ENCODE measurements at places on chromosomes 4 and X.

DNA sequence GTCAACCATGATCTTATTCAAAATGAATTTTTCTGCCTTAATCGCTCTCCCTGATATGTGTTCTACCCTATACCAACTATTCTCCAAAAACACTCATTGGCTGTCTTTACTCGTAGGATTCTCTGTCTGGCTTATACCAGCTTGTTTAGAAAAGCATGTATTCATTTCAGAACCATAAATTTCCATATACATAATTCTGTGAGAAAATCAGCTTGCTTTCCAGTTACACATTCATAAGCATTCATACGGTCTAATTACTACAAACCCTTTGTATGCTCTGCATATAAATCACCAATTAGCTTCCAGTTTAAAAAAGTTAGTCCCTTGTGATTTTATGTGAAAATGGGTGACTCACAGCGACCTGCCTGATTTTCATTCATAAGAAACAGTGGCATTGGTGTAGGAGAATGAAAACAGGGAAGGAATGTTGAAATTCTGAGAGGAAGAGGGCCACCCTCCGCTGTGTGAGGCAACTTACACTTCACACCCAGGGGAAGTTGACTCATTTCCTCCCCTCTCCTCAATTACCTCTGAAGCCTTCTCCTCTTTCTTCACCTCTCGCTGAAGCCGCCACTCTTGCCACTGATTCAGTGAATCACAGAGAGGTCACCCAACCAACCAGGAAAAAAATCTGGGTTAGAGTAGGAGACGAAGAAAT lies 63.3 kb downstream of the MEPE start:
- peak; percentile 27 for DNase-seq

DNA sequence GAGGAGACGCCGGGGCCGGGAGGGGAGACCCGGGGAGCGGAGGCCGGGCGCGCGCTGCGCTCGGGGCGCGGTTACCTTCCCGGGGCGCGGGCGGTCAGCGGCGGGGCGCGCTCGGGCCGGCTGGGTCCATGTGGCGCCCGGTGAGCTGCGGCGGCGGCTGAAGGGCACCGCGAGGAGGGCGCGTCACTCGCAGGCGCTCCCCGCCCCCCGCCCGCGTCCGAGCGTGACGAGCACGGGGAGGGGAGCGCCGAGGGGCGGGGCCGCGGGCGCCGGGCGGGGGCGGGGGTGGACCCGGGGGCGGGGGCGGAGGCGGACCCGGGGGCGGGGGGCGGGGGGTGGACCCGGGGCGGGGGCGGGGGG lies at the start of gene CPLX1:
Gene CPLX1 (minus strand): TSS at position 159 of the 360 bp plus-strand sequence. CDS start 1,607 bp downstream, outside the sequence.
- no peak for DNase-seq

DNA sequence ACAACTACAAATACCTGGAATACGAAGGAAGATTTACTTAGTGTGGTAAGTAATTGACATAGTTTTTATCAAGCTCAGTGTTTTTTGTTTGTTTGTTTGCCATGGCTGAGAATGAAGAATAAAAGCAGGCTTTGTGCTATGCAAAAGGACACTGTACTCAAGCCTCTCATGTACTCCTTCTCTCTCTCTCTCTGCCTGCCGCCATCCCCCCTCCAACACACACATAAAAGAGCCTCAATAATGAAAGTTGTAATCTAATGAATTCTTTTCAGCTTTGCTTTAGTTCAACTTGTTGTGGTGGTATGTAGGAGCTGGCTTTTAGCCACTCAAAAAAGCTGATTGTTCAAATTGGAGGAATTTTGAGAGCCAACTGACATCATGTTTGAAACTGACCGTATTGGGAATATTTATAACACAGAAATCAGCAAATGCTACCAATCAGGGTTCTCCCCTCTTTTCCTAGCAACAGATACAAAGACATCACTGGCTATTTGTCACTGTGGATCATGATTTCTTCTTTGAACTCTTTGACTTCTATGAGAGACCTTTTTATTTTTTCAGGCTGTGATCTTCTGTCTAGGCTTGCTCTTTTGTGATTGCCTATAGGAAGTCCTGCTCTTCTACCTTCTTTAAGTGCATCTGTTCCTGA lies 1148.8 kb downstream of the RAPGEF2 start:
- no peak for DNase-seq

GRCh38 chr4:128597500-128597899 lies 212.0 kb upstream of the JADE1 start:
- DNase-seq, result no peak

DNA sequence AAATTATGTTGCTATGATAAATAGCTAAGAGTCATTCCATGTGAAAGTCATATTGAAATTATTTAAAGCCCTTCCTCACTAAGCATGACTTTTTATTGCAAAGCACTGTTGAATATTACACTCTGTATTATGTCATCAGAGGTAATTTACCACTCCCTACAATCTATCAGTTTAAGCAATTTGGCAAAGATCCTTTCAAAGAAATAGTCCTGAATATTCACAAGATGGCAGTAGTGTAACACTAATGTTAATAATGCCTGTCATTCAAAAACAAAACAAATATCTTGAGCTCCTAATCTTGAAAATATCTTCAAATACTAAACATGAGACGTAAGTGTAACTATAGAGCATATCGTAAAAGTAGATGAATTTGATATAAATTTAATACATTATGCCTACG lies 208.6 kb upstream of the TECRL start:
- no peak for DNase-seq

GRCh38 chr4:41258783-41259182 lies 2.1 kb downstream of the UCHL1 start:
- DNase-seq, result peak; percentile 62

- DNase-seq, result no peak
These were observed 702 bp downstream of the MMGT1 start for GRCh38 chrX:135973025-135973547.

- no peak for DNase-seq
These were observed 697 bp downstream of the SRPK3 start for GRCh38 chrX:153781428-153782047.

GRCh38 chr4:78722320-78722719 lies 53.8 kb upstream of the BMP2K start:
- DNase-seq, result no peak

DNA sequence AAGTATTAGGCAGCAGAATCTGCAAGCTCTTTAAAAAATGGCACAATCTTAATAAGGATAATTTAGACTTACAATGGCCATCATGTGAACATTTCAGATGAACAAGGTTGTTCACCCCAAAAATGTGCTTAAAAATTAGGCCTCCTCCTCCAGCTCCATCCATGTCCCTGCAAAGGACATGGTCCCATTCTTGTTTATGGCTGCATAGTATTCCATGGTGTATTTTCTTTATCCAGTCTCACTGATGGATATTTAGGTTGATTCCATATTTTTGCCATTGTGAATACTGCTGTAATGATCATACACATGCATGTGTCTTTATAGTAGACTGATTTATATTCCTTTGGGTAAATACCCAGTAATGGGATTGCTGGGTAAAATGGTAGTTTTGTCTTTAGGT lies 29.1 kb upstream of the MAGEA8 start:
- no peak for DNase-seq

GRCh38 chr4:8577972-8578371 lies 2.2 kb upstream of the GPR78 start:
- DNase-seq, result no peak

GRCh38 chr4:139774759-139775487 lies 109.3 kb downstream of the MGST2 start:
- no peak for DNase-seq

DNA sequence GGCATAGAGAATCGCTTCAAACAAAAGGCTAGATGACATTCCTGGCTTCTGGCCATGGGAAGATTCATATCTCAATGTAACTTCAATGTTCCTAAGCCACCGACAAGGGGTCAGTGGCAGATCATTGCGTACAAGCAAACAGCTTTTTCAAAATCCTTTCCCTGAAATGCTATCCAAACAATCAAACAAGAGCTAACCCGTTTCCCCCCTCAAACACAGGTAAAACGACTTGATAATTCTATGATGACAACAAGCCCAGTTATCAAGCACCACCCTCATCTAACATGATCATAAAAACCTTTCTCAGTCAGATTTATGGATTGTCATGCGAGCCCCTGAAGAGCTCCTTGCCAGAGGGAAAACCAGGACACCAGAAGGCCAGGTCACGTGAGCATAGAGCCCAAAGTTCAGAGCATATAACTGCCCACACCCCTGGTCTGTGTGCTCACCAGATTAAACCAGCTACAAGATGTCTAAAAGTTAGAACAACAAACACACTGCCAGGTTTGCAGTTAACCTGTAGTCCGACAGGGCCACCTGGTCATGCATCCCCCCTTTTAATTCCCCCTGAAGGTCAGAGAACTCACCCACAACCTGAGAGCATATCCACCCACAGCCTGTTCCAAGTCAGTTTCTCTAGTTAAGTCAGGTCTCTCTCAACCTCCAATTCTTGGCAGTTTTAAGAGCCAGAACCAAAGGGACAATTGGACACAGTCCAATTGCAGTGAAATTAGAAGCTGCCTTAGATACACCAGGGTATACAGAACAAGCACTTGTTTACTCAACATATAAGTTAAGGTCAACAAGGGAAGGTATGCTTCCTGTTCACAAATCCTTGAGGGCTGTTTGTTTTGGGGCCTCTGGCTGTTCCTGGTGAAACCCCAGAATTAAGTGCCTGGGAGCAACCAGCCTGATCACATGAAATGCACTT lies 248.1 kb upstream of the PPARGC1A start:
- no peak for DNase-seq

GRCh38 chr4:108031427-108032083 lies 41.9 kb downstream of the HADH start:
- no peak for DNase-seq

DNA sequence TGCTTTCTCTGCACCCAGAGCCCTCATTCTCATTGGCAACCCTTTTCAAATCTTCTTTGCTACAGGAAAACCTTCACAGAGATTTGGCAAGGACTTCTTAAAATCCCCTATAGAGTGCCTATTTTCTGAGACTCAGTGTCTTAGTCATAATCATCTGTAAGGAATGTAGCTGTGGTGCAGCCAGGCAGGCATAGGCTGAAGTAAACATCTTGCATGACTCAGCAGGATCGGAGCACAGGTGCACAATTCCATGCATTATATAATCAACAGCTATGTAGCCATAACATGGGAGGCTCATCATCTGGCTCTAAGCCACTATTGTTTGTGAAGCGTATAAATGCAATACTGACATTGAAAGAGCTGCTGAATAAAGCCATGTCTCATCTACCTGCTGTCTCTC lies 368.8 kb downstream of the MAGEE1 start:
- DNase-seq, result no peak

DNA sequence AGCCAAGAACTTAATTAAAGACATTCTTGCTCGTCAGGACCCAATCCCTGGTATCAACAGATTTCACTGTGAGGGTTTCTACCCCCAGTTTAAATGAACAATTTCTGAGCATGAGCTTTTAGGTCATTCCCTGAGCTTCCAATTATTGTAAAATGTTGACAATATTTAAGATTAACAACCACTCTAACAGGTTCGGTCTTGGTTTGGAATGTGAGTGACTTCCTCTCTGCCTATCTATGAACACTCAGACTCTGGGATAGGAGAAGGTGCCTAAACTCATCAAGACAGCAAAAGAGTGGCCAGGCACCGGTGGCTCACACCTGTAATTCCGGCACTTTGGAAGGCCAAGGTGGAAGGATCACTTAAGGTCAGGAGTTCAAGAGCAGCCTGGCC lies 82.9 kb upstream of the TMEM150C start:
- DNase-seq, result no peak

DNA sequence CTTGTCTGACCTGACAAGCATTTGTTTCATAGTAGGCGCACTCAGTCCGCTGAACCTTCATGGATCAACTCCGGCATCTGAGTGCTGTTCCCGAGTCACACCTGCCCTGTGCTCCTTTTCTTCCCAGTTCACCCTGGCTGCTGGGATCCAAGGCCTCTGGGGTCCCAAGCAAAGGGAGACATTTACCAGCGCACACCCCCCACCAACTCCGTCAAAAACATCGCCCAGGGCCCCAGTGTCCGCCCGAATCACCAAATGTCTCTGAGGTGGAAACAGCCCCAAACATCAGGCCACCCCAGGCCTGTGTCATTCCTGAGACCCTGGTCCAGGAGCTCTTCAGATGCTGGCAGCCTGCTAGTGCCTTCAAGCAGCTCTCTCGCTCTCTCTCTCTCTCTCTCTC lies 5.1 kb downstream of the BLOC1S4 start:
- no peak for DNase-seq

GRCh38 chrX:48068096-48068887 lies 3.1 kb downstream of the ZNF630 start:
- no peak for DNase-seq

DNA sequence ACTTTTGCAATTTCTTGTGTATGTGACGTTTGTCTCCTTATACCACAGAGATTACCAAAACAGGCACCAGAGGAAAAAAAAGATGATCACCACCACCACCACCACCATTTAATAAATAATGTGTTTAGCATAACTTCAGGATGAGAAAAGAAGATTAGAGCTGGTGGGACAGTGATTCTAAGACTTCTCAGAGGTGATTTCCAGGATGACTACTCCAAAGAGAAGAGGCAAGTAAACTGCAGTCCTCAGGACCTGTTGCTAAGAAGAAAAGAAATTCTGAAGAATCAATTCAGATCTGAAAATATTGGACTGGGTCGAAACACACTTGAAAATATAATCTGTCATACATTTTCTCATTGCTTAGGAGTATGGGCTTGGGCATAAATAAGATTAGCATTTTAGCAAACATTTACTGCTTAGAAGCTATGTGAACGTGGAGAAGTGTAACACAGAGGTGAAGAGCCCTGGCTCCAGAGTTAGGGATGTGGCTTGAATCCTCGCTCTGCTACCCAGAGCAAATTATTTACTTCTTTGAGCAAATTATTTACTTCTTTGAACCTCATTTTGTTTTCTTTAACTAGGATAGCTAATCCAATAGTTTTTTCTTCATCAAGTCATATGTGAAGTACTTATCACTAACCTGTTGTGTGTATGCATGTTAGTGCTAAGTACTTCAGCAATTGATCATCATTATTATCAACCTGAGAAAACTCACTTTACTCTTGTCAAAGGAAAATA lies 10.5 kb upstream of the YTHDC1 start:
- DNase-seq, result no peak

- no peak for DNase-seq
These were observed 5.2 kb upstream of the RPGR start for GRCh38 chrX:38332505-38332904.

DNA sequence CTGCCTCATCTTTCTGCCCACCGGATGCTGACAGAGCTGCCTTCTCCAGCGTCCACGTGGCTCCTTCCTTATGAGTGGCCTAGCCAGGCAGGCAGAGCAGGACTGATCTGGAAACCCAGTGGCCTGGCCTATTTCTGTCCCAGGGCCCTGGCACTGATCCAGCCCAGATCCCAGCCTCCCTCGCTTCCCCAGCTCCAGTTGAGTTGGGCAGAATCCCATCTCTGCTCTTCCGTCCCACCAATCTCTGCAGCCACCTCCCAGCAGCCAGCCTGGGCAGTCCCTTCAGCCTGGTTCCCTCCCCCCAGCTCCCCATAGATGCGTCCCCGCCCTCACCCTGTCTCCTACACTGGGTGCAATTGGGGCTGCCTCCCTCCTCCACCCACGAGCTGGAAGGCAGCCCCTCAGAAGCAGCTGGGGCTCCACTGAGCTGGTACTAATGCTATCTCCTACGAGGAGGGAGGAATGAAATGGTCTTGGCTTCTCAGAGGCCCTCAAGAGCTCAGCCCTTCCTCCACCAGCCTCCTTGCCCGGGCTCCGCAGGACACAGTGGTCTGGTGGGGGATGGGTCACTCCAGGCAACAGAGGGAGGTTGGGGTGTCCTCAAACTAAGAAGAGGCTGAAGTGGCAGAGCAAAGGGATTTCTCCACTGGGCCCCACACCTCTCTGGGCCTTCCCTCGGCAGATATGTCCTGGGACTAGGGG lies 94.2 kb downstream of the PJA1 start:
- DNase-seq, result no peak

GRCh38 chr4:54095110-54095825 lies 4.7 kb upstream of the GSX2 start:
- no peak for DNase-seq

GRCh38 chr4:82515705-82516104 lies 46.1 kb downstream of the TMEM150C start:
- peak; percentile 75 for DNase-seq
